ENCODE measurements at places on chromosomes 11 and 22. TPM values are rescaled to one million over a fixed set of nuclear protein-coding genes. Genes with fewer than 3 reads are reported as not detected.

The STIM1 gene
- 66.9 TPM for total RNA-seq

The NTM gene
- 16.1 TPM for total RNA-seq

The CEP126 gene
- total RNA-seq: 8.3 TPM

The BACE1 gene
- total RNA-seq: 25.2 TPM

The PHOX2A gene
- total RNA-seq: not detected

The TENM4 gene
- total RNA-seq: 5.6 TPM

The TCF20 gene
- 27.2 TPM for total RNA-seq

The NDUFC2 gene
- total RNA-seq: 133 TPM

The MMP11 gene
- total RNA-seq: 2.8 TPM

The TNRC6B gene
- total RNA-seq: 44.3 TPM

The DCHS1 gene
- total RNA-seq: 28.9 TPM

The C1QTNF5 gene
- 57.7 TPM for total RNA-seq

The OR51E2 gene
- 0.23 TPM for total RNA-seq

The RAD9A gene
- total RNA-seq: 10.3 TPM

The SIAE gene
- total RNA-seq: 16.8 TPM

The PAAF1 gene
- 9.5 TPM for total RNA-seq

The KCNJ5 gene
- total RNA-seq: 0.52 TPM

The TMA7B gene
- total RNA-seq: not detected

The NRIP3 gene
- 3.1 TPM for total RNA-seq

The P2RY2 gene
- total RNA-seq: 3.1 TPM

The ANGPTL5 gene
- total RNA-seq: 6.8 TPM

The TPCN2 gene
- 25.4 TPM for total RNA-seq

The CD3D gene
- total RNA-seq: 1.2 TPM

The CRYAB gene
- 713 TPM for total RNA-seq

The CDC42BPG gene
- 0.37 TPM for total RNA-seq

The OVCH2 gene
- total RNA-seq: not detected

The AMOTL1 gene
- total RNA-seq: 78.9 TPM

The FAM76B gene
- 17.3 TPM for total RNA-seq

The ACTN3 gene
- 0.51 TPM for total RNA-seq

The SCGB1A1 gene
- not detected for total RNA-seq

The PLEKHB1 gene
- total RNA-seq: 2.8 TPM

The DBX1 gene
- not detected for total RNA-seq

The CHRDL2 gene
- total RNA-seq: 31.9 TPM

The LRRC56 gene
- total RNA-seq: 0.56 TPM

The CCDC15 gene
- total RNA-seq: 1.1 TPM

The RAG2 gene
- not detected for total RNA-seq

The TMEM86A gene
- total RNA-seq: 4.0 TPM

The GSTT2 gene
- total RNA-seq: 1.2 TPM

The OR2AG1 gene
- not detected for total RNA-seq

The INPPL1 gene
- total RNA-seq: 108 TPM

The OR51G2 gene
- total RNA-seq: not detected

The TNNT3 gene
- 17.9 TPM for total RNA-seq

The DTX4 gene
- total RNA-seq: 1.9 TPM

The F2 gene
- not detected for total RNA-seq

The TOM1 gene
- total RNA-seq: 34.0 TPM

The ADORA2A gene
- total RNA-seq: 1.9 TPM

The OR8A1 gene
- total RNA-seq: 0.19 TPM

The SLC25A22 gene
- 10.6 TPM for total RNA-seq

The ANKK1 gene
- total RNA-seq: not detected

The ELFN2 gene
- total RNA-seq: 0.10 TPM

The NAALAD2 gene
- total RNA-seq: 1.3 TPM
